ENCODE measurements at places on chromosomes 6 and 20.
A peak's percentile ranks its signal among the peaks of the same experiment; 100 is the strongest.

GRCh38 chr20:43955062-43955749 is 40.6 kb downstream of the TOX2 start:
- peak; percentile 48 for DNase-seq

DNA sequence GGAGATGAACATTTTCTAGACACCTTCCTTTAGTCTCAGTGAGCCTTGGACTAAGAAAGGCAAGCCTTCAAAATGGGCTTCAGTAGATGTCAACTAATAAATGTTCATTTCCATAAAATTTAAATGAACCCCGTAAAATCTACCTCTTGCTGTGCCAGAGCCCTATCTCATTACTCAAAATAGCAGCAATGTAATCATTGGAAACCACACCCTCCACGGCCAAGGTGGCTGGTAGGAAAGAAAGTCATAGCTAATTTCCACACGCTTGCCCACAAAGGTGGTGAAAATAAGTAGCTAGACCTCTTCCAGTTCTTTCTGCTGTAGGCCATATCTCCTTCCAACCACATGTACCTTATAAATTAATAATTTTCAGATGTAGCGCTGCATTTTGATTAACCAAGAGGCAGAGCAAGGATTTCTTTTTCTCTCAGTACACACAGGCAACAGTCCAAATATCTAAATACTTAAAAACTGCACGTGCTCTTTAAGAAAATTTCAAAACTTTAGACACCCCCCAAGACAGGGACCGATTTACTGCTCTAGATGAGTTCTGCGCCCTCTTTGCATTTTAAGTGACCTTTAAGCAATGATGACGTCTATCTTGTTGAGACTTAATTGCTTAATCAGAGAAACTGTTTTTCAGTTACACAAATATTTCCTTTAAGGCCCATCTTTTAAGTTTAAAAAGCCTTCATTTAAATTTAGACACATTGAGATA is 290.8 kb downstream of the ZNF217 start:
- no peak for DNase-seq

GRCh38 chr6:147546501-147547368 is 38.2 kb downstream of the SAMD5 start:
- DNase-seq = no peak

DNA sequence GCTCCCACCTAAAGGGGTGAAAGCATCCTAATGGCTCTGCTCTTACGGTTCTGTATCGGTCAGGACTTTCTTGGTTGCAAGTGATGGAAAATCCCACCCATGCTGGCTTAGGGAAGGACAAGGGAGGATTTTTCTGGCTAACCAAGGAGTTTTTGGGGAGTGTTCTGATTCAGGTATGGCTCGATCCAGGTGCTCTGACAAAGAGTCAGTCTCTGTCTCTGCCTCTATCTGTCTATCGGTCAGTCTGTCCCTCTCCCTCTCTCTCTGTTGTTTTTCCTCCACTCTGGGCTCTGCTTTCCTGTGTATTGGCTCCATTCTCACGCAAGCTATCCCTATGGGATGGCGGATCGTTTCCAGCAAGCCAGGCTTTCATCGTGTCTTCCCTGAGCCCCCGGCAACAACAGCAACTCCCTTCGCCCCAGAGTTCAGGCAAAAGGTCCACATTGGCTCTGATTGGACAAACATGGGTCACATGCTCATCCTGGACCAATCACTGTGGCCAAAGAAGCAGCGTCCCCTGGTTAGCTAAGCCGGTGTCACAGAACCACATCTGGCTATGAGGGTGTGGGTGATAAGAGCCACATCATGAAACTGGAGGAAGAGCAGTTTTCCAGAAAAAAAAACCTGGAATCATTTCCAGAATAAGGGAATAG is 160.3 kb downstream of the BMP7 start:
- DNase-seq = no peak

DNA sequence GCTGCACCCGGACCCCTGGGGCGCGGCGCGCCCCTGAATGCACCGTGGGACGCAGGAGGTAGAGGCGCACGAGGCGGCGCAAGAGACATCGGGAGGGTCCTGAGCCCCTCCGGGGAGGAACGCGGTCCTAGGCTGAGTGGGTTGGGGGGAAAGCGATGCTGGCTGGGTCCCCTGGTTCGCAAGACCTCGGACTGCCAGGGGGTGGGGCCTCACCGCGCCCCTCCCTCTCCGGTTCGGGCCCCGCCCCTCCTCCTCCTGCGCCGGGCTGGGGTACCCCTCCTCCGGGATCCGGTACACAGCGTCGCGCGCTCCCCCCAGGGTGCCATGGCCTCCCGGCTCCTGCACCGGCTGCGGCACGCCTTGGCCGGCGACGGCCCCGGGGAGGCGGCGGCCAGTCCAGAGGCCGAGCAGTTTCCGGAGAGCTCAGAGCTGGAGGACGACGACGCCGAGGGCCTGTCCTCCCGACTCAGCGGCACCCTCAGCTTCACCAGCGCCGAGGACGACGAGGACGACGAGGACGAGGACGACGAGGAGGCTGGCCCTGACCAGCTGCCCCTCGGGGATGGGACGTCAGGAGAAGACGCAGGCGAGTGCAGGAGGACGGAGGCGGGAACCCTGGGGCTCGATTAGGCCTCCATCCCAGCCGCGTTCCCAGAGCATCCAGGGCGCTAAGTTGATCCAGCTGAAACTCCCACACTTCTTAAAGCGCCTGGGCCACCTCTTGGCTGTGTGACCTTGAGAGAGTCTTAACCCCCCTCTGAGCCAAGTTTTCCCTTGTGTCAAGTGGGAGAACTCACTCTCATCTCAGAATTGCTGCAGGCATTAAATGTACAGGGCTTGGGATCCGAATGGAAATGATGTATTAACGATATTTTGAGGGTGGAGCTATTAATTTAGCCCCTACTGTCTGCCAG is 541 bp downstream of the SNX21 start:
- no peak for DNase-seq

- no peak for DNase-seq
Observed at GRCh38 chr20:49559411-49560081, 8.4 kb downstream of the PTGIS start.

DNA sequence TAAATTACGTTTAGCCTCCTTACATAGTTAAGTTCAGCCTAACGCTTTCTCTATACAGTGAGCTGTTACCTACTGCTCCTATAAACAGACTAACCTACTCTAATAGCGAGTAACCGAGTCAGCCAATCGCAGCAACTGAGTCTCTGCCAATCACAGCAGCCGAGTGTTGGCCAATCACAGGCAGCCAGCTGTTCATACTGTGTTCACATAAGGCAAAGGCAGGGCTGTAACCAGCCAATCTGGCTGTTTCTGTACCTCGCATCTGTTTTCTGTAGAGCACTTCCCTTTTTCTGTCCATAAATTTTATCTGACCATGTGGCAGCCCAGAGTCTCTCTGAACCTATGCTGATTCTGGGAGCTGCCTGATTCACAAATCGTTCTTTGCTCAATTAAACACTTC is 263.9 kb upstream of the JARID2 start:
- no peak for DNase-seq

- DNase-seq = no peak
Observed at GRCh38 chr6:147071776-147072175, 132.4 kb upstream of the STXBP5 start.

DNA sequence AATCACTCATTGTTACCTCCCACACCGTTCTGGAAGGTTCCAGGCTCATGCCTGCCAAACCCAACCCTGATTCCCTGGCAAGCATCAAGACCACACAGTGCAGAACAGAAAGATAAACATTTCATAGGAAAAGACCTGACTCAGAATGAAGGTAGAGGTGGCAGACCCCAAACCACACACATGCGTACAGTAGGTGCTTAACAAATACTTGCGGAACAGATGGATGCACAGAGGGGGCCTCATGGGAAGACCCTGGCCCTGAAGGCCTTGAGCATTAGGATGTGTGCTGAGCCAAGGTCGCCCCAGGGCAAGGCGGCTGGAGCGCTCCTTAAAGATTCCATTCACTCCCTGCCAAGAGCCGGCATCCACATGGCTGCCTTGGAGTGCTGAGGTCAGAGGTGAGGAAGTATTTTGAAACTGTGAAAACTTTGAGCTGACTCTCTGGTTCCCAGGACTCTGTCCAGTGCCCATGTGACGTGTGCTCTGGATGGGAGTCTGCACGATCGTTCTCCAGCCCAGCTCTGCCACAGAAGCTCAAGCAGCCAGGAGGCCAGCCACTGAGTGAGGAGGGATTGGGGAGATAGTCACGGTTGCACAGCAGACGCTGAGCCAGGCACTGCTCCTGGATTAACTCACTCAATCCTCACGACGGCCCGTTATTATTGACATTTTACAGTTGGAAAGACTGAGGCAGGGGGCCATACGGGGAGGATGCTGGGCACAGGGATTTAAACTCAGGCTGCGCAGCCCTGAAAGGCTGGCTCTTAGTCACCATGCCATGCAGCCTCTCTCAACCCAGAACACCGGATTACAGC is 65.5 kb upstream of the AFDN start:
- DNase-seq = no peak

All from stimulated activated CD8-positive, alpha-beta memory T cell treated with anti-CD3 and anti-CD28 coated beads, Interleukin-4, amount 100 ng/mL, for 4 hours (primary cell).